GM19239 (cell line): ENCODE measurements at places on chromosomes 12 and 14.

- no peak for DNase-seq
Observed at GRCh38 chr12:27123642-27124041, 41.3 kb upstream of the C12orf71 start.

DNA sequence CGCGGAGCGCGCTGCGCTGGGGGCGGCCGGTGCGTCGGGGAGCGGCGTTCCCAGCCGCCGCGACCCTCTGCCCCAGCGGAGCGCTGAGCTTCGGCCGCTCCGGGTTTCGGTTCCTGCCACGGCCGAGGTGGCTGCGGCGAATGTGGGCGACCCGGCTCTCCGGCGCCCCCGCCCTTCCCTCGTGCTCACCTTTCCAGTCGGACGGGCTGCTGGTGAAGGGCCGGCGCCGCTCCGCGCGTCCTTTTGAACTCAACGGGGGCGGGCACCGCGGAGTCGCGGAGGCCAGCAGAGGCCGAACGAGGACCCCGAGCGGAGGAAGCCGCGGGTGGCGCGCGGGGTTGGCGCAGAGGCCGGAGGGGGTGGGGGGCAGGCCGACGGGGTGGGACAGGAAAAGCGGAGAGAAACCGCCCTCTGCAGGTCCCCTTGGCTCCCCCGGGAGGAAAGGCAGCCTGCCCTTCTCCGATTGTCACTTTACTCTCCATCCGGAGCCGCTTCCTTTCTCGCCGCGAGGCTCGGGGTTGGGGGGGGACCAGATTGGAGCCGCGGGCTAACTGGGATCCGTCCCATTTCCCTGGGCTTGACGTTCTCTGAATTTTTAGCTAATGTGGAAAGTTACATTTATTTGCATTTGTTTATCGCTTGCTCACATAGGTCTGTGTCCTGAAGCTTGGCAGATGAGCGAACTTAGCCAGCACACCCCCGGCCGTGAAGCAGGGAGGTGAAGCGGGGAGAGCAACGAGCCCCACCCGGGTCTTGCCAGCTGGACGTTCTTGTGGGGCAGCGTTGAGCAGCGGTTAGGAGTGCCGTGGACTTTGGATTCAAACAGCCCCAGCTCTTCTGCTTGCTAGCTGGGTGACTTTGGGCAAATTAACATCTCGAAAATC is at the start of gene SMAGP:
SMAGP (minus strand) TSS at position 349 of the 884 bp plus-strand sequence. CDS start 1,137 bp downstream, outside the sequence.
- DNase-seq, result peak; percentile 80

- DNase-seq, result peak; percentile 41
Observed at GRCh38 chr12:55927588-55928502, at the start of gene PYM1. Gene PYM1 (minus strand): TSS chr12:55927894. CDS start chr12:55927761, 133 bp downstream.

DNA sequence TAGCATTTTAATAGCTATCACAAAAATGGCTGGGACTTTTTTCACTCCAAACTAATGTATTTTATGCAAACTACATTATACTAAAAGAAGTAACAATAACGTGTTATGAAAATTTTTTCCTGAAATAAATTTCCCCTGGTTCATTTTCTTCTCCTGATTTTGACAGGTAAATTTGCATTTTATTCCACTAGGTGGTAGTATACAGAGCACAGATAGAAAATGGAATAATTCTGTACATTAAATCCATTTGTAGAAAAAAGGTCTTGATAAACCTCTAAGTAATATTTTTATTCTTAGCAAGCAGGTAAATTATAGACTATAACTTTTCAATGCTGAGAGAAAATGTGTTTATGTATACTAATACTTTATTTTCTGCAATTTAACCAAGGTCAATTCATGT is 96.5 kb downstream of the BCAT1 start:
- no peak for DNase-seq

GRCh38 chr14:24334431-24335291 is at the start of gene ADCY4:
Gene ADCY4 (minus strand): TSS chr14:24335071. CDS start chr14:24334652, 419 bp downstream.
- DNase-seq, result no peak

GRCh38 chr14:96653597-96653996 is 143.6 kb upstream of the VRK1 start:
- DNase-seq, result no peak

DNA sequence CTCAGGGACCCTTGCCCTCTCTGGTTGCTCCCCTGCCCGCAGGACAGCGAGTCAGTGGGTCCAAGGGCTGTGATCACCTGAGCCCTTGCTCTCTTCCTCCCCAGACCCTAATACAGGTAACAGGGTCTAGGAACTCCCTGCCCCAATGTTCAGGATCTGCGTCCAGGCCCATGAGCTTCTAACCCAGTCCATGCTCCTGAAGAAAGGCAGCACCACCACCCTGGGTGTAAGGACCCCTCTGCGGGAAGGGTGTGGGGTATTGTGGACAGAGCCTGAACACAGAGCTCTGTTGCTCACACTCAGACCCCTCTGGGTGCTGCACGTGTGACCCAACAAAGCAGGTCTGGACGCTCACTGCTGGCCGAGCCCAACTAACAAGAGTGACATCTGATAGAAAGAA is 18.3 kb downstream of the GLRX5 start:
- DNase-seq, result no peak

- DNase-seq, result peak; percentile 66
Observed at GRCh38 chr12:13100882-13101769, 2.3 kb downstream of the GSG1 start.

- DNase-seq, result no peak
Observed at GRCh38 chr12:124539084-124540041, 28.0 kb downstream of the NCOR2 start.
